ENCODE measurements at places on chromosomes 5 and 9. TPM values are rescaled to one million over a fixed set of nuclear protein-coding genes. Genes with fewer than 3 reads are reported as not detected.

SLC1A3 gene
- polyA plus RNA-seq, result 0.08 TPM

GABRA6 gene
- polyA plus RNA-seq, result not detected

ATP10B gene
- polyA plus RNA-seq, result not detected

NOL8 gene
- 7.7 TPM for polyA plus RNA-seq

SOX30 gene
- polyA plus RNA-seq, result 0.07 TPM

SLC34A3 gene
- not detected for polyA plus RNA-seq
